ENCODE measurements at places on chromosomes 13 and 19. TPM values are rescaled to one million over a fixed set of nuclear protein-coding genes. Genes with fewer than 3 reads are reported as not detected.
A peak's percentile ranks its signal among the peaks of the same experiment; 100 is the strongest.

- H3K4me1 ChIP-seq, result no peaks in the 10 kb centered on the region
- H3K27ac ChIP-seq, result no peak overlapping the region
Observed at GRCh38 chr13:23787464-23787863, 101.7 kb downstream of the MIPEP start.

- no peak overlapping the region for H3K27ac ChIP-seq
- H3K4me1 ChIP-seq, result peaks cover 32% of the 10 kb centered on the region
- H3K4me3 ChIP-seq, result no peak overlapping the region
- no peaks in the 10 kb centered on the region for H3K36me3 ChIP-seq
- no peaks in the 10 kb centered on the region for H3K27me3 ChIP-seq
Observed at GRCh38 chr19:40469011-40469410, 2.2 kb downstream of the SPTBN4 start.

GRCh38 chr13:51479199-51479523, 26.3 kb upstream of the INTS6 start:
- no peak overlapping the region for H3K27ac ChIP-seq
- no peaks in the 10 kb centered on the region for H3K4me1 ChIP-seq
- no peak for DNase-seq
- no peak overlapping the region for H3K4me3 ChIP-seq
- H3K36me3 ChIP-seq, result no peaks in the 10 kb centered on the region
- no peaks in the 10 kb centered on the region for H3K27me3 ChIP-seq

DNA sequence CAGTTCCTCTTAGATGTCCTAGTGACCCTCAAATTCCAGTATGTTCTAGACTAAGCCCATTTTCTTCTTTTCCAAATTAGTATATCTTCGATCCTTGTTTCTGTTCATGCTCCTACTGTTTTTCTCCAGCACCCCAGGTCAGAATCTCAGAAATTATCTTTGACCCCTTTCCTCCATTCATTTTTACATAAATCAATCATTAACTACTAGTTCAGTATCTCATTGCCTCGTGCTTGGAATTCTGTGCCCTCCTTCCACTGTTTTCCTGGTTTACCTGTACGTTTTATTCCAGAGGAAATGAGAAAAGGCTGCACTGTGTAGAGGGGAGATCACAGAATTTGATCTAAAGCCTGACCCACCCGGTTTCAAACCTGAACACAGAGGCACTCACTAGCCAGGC, 107.9 kb downstream of the LRCH1 start:
- no peak overlapping the region for H3K27ac ChIP-seq
- no peak overlapping the region for H3K4me3 ChIP-seq
- no peaks in the 10 kb centered on the region for H3K36me3 ChIP-seq
- no peak for DNase-seq
- peaks cover 43% of the 10 kb centered on the region for H3K4me1 ChIP-seq
- H3K27me3 ChIP-seq, result no peaks in the 10 kb centered on the region

DNA sequence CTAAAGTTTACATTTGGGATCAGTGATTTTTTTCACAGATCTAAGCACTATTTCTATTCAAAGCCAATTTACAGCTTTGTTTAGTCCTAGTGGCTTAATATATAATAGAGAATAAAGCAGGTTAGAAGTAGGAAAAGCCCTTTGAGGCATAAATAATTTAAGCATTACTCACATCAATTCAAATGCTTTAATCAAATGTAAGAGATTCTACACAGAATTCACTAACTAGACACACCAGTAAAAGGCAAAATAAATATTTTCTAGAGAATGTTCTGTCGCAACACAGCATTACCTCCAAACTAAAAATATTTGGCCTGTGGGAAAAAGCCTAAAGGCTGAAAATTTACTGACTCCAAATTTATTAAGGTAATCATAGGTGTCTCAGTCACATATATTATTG, 31.3 kb downstream of the KCTD12 start:
- H3K27me3 ChIP-seq, result no peaks in the 10 kb centered on the region
- H3K27ac ChIP-seq, result no peak overlapping the region
- H3K4me1 ChIP-seq, result peaks cover 16% of the 10 kb centered on the region
- no peaks in the 10 kb centered on the region for H3K36me3 ChIP-seq
- no peak overlapping the region for H3K4me3 ChIP-seq
- DNase-seq, result no peak

- no peak overlapping the region for H3K4me3 ChIP-seq
- no peaks in the 10 kb centered on the region for H3K36me3 ChIP-seq
- H3K27ac ChIP-seq, result no peak overlapping the region
- DNase-seq, result no peak
- H3K4me1 ChIP-seq, result no peaks in the 10 kb centered on the region
Observed at GRCh38 chr13:112132619-112133018, 65.7 kb downstream of the SOX1 start.

DNA sequence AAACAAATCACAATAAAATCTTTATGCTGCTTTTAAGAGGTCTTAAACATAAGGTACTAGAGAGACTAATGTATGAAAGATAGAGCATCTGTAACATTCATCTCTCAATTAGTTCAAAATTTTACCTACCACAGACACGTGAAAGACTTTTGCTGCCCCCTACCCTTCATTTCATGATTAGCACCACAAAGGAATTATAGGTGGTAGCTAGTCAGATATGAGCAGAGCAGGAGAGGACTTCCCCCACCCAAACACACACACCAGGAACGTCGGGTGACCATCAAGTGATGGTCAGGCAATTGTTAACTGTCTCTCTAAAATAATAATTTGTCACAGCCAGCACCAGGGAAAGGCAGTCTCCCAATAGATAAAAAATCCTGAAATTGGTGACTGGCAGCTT, 1531.7 kb upstream of the SPRY2 start:
- H3K4me3 ChIP-seq, result no peak overlapping the region
- no peaks in the 10 kb centered on the region for H3K36me3 ChIP-seq
- H3K27me3 ChIP-seq, result no peaks in the 10 kb centered on the region
- no peak overlapping the region for H3K27ac ChIP-seq
- no peaks in the 10 kb centered on the region for H3K4me1 ChIP-seq

DNA sequence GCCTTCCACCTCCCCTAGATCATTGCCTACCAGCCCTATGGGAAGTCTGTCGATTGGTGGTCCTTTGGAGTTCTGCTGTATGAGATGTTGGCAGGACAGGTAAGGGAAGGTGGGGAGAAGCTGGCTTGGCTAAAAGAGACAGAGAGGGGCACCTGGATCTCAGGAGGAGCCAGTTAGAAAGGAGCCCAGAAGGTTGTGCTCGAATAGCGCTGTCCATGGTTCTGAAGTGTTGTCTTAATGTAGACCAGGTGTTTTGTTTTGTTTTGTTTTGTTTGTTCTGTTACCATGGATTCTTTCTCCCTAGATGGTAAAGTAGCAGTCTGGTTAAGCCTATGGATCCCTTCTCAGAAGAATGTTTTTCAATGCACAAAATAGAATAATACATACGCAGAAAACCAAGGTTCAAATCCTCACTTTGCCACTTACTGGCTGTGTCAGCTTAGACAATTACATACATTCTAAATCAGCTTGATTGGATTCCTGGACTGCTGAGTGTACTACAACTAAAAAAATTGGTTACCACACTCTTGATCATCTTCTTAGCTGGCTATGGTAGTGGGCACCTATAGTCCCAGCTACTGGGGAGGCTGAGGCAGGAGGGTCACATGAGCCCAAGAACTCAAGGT, 5.9 kb upstream of the CACNG7 start:
- peaks cover 72% of the 10 kb centered on the region for H3K27me3 ChIP-seq
- no peak overlapping the region for H3K4me3 ChIP-seq
- DNase-seq, result no peak
- no peaks in the 10 kb centered on the region for H3K36me3 ChIP-seq
- no peak overlapping the region for H3K27ac ChIP-seq
- H3K4me1 ChIP-seq, result peaks cover 6% of the 10 kb centered on the region

DNA sequence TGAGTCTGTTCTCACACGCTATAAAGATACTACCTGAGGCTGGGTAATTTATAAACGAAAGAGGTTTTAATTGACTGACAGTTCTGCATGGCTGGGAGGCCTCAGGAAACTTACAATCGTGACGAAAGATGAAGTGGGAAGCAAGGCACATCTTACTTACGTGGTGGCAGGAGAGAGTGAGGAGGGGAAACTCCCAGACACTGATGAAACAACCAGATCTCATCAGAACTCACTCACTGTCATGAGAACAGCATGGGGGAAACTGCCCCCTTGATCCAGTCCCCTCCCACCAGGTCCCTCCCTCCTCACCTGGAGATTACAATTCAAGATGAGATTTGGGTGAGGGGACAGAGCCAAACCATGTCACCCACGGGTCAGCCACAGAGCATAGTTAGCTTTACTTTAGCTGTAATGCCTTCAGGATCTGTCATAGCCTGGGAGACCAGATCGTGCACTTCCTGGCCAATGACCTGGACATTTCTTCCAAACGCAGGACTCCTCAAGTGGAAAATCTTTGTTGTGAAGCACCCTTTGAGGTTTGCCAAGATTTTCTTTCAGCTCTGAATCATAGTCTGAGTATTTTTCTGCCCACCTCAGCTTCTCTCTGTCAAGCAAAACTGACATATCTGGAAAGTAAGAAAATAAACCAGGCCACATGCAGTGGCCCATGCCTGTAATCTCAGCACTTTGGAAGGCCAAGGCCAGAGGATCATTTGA, 25.2 kb upstream of the HIF3A start:
- H3K27ac ChIP-seq, result no peak overlapping the region
- no peak overlapping the region for H3K4me3 ChIP-seq
- DNase-seq, result no peak

DNA sequence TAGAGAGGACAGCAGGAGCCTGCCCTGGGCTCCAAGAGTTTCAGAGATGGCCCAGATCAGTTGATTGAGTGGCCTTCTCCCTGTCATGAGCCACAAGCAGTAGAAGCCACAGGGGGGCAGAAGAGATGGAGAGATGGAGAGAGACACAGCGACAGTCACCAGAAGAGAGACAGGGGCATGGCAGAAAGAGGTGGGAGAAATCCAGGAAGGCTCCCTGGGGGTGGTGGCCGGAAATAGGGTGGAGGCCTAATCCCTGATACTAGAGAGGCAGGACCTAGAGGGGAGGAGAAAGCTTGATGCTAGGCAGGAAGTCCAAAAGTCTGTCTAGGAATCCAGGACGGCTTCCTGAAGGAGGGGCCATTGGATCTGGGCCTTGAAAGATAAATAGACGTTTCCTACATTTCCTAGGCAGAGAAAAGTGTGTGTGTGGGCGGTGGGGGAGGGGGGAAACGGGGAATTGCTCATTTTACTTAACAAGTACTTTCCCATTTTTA, 9.6 kb upstream of the TPM4 start:
- no peak overlapping the region for H3K4me3 ChIP-seq
- peaks cover 15% of the 10 kb centered on the region for H3K4me1 ChIP-seq
- H3K27ac ChIP-seq, result peak overlapping the region; percentile 99
- DNase-seq, result no peak
- no peaks in the 10 kb centered on the region for H3K27me3 ChIP-seq
- H3K36me3 ChIP-seq, result no peaks in the 10 kb centered on the region

DNA sequence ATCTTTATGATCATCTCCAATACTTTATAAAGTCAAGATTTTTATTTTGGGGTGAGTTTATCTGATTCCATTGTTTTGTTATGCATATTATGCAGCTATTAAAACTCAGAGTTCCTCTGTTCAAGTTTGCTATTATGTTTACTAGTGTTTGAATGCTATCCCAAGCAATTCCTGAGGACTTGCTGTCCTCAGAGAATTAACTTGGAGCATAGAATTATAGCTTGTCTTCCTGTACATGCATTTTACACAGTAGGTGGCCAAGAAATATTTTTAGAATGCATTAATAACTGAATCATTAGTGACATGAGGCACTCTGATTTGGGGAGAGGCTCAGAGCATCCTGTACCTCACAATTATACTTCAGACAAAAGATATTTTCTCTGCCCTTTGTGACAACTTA, 195.6 kb upstream of the MIR17HG start:
- no peaks in the 10 kb centered on the region for H3K36me3 ChIP-seq
- H3K27me3 ChIP-seq, result no peaks in the 10 kb centered on the region
- H3K4me1 ChIP-seq, result no peaks in the 10 kb centered on the region
- H3K4me3 ChIP-seq, result no peak overlapping the region
- no peak for DNase-seq
- H3K27ac ChIP-seq, result no peak overlapping the region

- H3K4me1 ChIP-seq, result no peaks in the 10 kb centered on the region
- no peaks in the 10 kb centered on the region for H3K36me3 ChIP-seq
- no peak overlapping the region for H3K27ac ChIP-seq
- H3K4me3 ChIP-seq, result no peak overlapping the region
- no peaks in the 10 kb centered on the region for H3K27me3 ChIP-seq
Observed at GRCh38 chr13:42728507-42729180, 52.7 kb upstream of the FAM216B start.

- H3K27ac ChIP-seq, result no peak overlapping the region
- peaks cover 8% of the 10 kb centered on the region for H3K4me1 ChIP-seq
- no peak for DNase-seq
- no peak overlapping the region for H3K4me3 ChIP-seq
Observed at GRCh38 chr13:26996965-26997752, 174.5 kb downstream of the USP12 start.

DNA sequence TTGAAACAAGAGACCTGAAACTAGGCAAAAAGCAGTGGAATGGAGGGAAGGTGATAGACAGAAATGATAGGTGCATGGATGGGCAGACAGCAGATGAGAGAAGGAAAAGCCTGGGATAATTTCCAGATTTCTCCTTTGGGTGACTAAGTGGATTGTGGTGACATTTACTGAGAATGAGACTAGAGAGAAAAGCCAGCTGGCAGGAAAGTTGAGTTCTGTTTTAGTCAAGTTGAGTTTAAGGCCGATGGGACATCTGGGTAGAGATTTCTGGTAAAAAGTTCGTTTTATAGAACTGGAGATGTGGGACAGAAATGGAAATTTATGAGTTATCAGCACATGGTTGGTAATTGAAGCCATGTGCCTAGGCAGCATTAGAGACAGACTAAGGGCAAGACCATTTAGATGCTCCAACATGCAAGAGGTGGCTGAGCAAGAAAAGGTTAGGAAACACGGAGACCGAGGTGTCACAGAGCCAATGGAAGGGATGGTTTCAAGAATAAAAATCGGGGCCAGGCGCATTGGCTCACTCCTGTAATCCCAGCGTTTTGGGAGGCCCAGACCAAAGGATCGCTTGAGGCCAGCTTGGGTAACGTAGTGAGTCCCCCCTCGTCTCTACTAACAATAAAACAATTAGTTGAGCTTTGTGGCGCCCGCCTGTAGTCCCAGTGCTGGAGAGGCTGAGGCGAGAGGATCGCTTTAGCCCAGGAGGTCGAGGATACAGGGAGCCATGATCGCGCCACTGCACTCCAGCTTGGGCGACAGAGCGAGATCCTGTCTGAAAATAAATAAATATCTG, 9.6 kb upstream of the DGKH start:
- H3K27ac ChIP-seq, result peak overlapping the region; percentile 96
- H3K27me3 ChIP-seq, result no peaks in the 10 kb centered on the region
- H3K4me1 ChIP-seq, result peaks cover 26% of the 10 kb centered on the region

DNA sequence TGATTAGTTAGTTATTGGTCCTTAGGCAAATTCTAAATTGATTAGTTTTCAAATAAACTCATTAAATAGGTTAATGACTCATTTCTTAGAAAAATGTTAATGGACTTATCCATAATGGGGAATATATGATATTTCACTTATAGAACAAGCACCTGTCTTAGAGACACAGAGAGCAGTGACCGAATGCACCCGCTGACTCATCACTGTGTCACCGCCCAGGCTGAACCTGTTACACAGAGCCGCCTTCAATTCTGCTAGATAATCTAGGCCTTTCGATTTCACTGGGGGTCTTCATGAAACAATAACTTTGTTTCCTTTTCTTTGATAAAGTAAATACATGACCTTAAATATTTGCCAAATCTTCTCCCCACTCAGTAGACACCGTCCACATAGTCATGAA, 13.1 kb downstream of the IRS2 start:
- no peaks in the 10 kb centered on the region for H3K36me3 ChIP-seq
- H3K4me1 ChIP-seq, result no peaks in the 10 kb centered on the region
- H3K27ac ChIP-seq, result no peak overlapping the region

PRTN3 gene
- total RNA-seq, result not detected

CYP2A6 gene
- total RNA-seq, result not detected

ICAM4 gene
- total RNA-seq, result not detected

LRFN3 gene
- 5.6 TPM for total RNA-seq

GAPDHS gene
- total RNA-seq, result not detected

S1PR4 gene
- total RNA-seq, result 0.53 TPM
